NCI-H510A (cell line): ENCODE measurements at places on chromosomes 16 and 17.

- no peak for DNase-seq
These were observed 253.8 kb upstream of the PMFBP1 start for GRCh38 chr16:72425571-72426341.

- no peak for DNase-seq
These were observed 36.5 kb upstream of the SIAH1 start for GRCh38 chr16:48421741-48422140.

DNA sequence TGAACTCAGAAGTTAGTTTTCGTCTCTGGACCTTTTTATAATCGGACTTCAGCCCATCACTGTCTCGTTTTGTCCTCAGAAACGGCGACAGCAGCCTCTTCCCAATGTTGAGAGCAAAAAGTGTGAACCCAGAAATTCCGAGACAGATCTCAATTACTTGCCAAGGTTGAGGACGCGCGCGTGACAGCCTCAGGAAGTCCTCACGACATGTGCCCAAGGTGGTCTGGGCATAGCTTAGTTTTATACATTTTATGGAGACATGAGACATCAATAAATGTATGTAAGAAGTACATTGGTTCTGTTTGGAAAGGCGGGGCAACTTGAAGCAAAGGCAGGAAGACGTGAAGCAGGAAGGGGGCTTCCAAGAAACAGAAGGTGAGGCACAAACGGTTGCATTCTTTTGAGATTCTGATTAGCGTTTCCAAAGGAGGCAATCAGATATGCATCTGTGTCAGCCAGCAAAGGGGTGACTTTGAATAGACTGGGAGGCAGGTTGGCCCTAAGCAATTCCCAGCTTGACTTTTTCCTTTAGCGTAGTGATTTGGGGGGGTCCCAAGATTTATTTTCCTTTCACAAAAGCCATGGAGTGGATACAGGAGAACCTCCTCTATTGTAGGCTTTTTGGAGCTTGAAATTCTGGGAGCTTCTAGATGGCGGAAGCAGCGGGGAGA lies 583 bp upstream of the ZNF747 start:
- DNase-seq = peak; percentile 66

- no peak for DNase-seq
These were observed 3.1 kb downstream of the SPNS3 start for GRCh38 chr17:4436846-4437245.

GRCh38 chr16:89958068-89958467 lies 9.5 kb downstream of the DEF8 start:
- DNase-seq = no peak

GRCh38 chr16:21339269-21339641 lies 61.2 kb upstream of the CRYM start:
- DNase-seq = no peak

DNA sequence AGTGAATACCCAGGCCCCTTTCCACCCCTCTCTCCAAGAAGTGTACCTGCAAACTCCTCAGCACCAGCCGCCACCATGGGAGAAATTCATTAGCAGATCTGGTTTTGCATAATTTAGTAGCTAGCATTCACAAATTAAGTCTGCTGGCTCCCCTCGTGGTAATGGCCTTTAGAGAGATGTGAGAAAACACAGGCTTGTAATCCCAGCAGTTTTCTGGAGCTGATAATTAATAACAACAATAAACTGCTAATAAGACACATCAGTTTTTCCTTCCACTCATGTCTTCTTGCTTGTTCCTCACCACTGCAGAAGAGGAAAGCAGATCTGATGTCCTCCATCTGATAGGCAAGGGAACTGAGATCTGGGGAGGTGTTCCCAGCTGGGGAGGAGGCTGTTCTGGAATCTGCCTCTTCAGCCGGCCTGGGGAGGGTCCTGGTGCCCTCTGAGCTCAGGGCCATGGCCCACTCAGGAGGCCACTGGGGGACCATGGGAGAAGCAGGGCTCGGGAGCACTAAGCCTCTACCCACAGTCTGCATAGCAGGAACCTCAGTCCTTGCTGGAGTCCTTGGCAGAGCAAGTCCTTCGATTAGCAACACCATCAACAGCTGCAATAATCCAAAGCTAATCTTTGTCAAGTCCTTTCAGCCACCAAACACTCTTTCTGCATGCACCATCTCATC lies 74.2 kb upstream of the DNAJA2 start:
- no peak for DNase-seq

- no peak for DNase-seq
These were observed 1034.5 kb upstream of the EEF2KMT start for GRCh38 chr16:6132121-6132520.

DNA sequence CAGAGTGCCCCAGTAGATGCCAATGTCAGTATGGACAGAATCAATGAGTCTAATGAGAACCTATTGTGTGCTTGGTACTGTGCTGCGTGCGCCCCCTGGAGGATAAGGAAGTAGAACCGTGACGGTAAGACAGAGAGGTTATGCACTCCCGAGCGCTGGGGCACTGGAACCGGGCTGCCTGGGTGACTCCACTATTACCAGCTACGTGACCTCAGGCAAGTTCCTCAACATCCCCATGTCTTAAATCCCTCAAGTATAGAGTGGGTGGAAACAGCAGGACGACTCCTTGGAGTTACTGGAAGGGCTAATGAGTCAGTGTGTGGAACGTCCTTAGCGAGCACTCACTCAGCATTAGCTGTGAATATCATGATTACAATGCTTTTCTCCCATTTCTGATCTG lies 16.2 kb downstream of the CHST4 start:
- DNase-seq = no peak

DNA sequence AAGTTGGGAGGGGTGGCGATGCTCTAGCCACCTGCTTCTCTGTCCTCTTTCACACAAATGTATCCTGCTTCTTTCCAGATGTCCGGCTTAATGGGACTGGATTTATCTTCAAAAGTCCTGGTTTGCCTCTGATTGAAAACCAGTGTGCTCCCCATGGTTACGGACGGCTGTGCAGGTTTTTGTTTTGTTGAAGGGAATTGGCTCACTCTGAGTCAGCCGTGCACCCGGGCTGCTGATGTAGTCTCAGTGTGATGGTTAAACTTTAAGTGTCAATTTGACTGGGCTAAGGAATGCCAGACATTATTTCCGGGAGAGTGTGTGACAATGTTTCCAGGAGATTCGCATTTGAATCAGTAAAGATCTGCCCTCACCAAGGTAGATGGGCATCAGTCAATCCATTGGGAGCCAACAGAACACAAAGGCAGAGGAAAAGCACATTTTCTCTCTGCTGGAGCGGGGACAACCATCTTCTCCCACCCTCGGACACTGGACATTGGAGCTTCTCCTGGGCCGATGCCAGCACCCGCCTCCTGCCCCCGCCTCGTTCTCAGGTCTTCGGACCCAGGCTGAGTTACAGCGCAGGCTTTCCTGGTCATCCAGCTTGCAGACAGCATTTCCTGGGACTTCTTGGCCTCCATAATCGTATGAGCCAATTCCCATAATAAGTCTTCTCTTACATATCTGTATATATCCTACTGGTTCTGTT lies 126.9 kb upstream of the TNRC6C start:
- DNase-seq = no peak

DNA sequence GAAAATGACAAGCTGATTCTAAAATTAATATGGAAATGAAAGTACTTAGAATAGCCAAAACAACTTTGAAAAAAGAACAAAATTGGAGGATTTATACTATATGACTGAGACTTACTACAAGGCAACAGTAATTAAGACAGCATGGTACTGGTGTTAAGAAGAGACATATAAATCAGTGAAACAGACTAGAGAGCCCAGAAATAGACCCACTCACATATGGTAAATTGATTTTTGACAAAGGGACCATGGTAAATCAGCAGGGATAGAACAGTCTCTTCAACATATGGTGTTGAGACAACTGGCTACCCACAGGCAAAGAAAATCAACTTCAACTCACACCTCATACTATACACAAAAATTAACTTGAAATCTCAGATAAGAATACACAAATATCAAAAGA lies 12.9 kb downstream of the CMC2 start:
- DNase-seq = no peak

DNA sequence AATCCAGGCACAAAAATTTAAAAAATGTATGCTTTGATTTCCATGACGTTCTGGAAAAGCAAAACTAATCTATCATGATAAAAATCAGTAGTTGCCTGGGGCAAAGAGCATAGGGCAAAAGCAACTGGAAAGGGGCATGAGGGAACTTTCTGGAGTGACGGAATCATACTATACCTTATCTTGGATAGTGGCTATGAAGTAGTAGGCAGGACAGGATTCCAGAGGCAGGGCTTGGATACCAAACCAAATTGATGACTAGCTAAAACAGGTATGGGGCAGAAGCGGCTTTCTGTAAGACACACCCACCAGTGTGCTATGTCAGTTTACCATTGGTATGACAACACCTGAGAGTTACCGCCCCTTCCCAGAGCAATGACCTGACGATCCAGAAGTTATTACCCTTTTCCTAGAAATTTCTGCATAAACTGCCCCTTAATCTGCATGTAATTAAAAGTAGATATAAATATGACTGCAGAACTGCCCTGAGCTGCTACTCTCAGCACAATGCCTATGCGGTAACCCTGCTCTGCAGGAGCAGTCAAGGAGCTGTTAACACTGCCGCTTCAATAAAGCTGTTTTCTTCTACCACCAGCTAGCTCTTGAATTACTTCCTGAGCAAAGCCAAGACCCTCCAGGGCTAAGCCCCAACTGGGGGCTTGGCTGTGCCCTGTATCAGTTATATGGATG lies 56.7 kb downstream of the CFDP1 start:
- no peak for DNase-seq

DNA sequence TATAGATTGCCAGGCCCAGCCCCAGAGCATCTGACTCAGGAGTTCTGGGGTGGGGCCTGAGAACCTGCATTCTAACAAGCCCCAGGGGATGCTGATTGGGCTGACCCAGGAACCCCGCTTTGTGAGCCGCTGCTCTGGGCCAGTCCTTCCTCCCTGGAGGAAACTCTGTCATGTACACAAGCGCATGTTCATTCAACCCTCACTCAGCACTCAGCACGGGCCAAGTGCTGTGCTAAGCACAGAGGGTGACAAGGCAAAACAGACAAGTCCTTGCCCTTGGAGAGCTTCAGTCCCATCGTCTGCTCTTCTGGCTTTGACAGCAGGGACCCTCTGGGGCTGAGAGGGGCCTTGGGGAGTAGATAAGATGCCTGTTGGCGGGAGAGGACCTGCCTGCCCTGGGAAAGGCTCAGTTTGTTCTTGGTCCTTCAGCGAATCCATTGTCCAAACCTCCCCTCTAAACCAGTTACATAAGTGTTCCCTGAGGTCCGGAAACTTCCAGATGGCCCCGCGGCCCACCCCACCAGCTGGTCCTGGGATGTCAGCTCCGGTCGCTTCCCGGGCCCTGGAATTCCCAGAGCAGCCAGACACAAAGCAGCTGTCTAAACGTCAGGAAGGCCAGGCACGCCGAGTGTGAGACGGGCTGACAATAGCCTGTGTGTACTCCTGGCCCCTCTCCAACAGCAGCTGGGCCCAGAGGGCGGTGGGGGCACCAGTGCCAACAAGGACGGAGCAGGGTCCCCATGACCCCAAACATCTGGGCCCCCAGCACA lies 88.8 kb downstream of the ZDHHC7 start:
- no peak for DNase-seq

GRCh38 chr17:81993729-81994592 lies 16.5 kb downstream of the ASPSCR1 start:
- DNase-seq = no peak

- DNase-seq = no peak
These were observed 22.2 kb upstream of the DNAH17 start for GRCh38 chr17:78599419-78599818.

DNA sequence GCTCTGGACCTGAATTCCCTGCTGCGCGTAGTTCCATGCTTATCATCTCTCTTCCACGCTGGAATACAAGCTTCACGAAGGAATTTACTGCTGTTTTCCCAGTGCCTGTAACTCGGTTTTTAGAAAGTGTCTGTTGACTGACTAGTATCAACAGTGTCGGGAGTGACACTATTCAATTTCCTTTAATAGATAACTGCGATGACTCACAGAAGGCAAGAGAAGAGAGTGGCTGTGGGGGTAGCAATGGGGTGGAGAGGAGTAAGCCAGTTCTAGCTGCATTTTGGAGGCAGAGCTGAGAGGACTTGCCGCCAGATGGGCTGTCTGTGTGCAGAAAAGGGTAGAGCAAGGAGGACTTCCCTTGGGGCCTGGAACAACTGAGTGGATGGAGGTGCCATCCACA lies 25.2 kb downstream of the B4GALNT2 start:
- no peak for DNase-seq

DNA sequence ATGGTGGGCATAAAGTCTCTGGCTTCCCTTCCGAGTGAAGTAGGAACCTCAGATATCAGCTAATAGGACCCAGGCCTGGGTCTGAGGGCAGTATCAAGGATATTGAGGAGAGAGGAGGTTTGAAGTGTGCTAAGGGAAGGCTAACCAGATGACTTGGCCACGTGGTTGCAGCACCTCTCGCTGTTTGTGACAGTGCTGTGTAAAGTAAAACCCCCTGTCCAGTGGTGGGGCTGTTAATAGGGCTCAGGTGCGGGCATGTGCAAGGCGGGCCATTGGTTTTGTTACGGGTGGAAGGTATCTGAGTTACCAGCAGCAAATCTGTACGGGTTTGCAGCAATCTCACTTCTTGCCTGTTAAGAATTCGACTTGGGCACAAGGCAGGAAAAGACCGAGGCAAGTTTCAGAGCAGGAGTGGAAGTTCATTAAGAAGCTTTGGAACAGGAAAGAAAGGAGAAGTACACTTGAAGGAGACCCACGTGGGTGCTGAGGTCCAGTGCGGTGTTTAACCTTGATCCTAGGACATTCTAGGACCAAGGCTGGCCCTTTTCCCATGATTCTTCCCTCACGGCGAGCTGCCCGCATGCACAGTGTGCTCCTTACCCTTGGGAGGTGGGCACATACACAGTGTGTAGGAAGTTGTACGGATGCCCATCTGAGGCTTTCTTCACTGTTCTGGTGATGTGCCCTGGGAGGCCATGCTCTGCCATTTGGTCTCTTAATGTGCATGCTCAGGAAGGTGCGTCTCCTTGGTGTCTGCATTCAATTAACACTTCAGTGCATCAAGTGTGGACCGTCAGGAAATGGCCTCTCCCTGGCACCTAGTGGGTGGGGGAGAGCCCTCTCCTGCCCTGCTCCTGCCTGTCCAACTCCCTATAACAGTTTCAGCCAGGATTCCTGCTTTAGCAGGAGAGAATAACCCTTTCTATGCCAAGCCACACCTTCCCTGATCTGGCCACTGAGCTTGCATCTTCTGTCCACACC lies 20.3 kb downstream of the SGF29 start:
- no peak for DNase-seq

DNA sequence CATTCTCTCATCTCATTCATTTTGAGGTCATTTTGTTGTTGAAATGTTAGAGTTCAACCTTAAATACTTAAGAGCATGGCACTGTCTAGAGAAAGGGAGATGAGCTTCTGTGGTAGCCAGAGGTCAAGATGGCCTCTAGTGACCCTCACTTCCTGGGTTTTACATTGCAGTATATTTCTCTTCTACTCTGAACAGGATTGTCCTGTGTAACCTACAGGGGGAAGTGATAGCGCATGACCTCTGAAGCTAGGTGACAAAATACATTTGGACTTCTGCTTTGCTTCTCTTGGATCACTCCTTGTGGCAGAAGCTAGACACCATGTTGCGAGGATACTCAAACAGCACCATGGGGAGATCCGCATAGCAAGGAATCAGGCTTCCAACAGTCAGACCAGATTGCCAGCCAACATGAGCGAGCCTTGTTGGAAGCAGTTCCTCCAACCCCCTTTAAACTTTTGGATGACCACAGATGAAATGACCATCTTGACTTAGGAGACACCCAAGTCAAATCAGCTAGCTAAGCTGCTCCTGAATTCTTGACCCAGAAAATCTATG lies 748.4 kb downstream of the MAF start:
- DNase-seq = no peak
